ENCODE measurements at places on chromosomes 4 and X.

DNA sequence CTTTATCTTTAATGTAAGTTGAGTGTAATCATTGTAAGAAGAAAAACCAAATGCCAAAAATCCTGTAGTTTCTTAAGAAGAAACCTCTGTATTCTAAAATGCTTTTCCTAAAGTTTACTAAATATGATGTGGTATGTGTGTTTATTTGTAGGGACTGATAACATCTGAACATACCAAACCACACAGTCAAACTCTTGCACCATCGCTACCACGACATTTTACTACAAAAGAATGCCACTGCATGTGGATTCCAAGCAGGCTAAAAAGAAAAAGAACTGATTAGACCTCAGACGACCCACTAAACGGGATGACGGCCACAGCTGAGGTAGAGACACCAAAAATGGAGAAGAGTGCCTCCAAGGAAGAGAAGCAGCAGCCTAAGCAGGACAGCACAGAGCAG, 46.1 kb downstream of the LAS1L start:
- no peak for DNase-seq

DNA sequence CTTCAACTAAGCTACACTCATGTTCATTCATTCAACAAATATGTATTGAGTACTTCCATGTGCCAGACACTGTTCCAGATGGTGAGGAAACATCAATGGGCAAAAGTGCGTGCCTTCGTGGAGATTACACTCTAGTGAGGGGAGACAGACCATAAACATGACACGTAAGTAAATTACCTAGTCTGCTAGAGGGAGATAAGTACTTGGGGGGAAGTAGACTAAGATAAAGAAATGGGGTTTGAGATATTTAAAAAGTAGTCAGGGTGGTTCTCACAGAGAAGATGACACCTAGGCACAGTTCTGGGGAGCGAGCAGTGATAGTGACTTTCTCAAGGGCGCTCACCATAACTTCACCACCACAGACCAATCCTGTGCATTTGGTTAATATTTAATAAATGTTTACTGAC, 11.7 kb downstream of the JCHAIN start:
- no peak for DNase-seq

- DNase-seq: no peak
Measured at GRCh38 chr4:30866907-30867306, 146.7 kb downstream of the PCDH7 start.

DNA sequence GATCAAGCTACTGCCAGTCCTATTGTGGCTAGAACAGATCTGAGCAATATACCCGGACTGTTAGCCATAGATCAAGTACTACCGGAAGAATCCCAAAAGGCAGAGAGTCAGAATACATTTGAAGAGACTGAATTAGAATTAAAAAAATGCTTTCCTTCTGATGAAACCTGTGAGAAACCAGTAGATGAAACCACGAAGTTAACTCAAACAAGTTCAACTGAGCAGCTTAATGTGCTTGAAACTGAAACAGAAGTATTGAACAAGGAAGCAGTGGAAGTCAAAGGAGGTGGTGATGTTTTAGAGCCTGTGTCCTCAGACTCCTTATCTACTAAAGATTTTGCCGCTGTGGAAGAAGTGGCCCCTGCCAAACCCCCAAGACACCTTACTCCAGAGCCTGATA, 46.8 kb downstream of the WDR44 start:
- no peak for DNase-seq

DNA sequence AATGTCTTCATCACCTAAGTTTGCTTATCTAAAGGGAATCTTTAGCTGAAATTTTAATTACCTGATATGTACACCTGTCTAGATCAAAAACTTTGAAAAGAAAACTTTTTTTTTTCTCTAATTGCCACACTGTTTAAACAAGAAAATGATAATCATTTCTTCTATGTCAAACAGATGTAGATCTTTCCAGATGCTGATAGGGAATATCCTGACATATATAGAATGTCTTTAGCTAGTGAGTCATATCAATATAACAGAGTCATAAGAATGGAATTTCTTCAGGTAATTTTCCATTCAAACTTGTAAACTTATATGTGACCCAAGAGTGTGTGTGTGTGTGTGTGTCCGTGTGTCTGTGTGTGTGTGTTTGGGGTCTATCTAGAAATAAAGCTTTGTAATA, 271.9 kb downstream of the GPM6A start:
- no peak for DNase-seq

DNA sequence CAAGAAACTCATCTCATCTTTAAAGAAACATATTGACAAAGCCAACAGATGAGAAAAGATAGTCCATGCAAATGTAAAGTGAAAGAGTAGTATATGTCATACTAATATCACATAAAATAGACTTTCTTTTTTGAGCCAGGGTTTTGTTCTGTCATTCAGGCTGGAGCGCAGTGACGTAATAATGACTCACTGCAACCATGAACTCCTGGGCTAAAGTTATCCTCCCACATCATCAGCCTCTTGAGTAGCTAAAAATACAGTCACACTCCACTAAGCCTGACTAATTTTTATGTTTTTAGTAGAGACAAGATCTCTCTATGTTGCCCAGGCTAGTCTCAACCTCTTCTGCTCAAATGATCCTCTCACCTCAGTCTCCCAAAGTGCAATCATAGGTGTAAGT, 51.8 kb upstream of the TRAM1L1 start:
- DNase-seq: peak; percentile 2

DNA sequence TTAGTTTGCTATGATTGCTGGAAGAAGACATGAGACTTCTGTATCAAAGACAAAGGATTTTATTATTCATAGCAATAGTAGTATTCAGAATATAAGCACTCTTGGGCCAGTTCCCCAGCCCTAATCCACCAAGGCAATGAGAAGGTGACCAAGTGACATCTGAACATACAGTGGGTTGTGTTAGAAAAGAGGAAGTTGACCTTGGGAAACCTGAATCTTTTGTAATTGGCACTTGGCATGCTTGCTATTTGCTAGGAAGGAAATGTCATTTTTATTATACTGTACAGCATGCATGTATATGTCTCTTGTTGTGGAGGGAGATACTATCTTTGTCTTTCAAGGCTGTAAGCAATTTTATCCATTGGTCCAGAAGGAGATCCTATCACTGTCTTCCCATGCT, 216.1 kb upstream of the FAT1 start:
- DNase-seq: no peak

DNA sequence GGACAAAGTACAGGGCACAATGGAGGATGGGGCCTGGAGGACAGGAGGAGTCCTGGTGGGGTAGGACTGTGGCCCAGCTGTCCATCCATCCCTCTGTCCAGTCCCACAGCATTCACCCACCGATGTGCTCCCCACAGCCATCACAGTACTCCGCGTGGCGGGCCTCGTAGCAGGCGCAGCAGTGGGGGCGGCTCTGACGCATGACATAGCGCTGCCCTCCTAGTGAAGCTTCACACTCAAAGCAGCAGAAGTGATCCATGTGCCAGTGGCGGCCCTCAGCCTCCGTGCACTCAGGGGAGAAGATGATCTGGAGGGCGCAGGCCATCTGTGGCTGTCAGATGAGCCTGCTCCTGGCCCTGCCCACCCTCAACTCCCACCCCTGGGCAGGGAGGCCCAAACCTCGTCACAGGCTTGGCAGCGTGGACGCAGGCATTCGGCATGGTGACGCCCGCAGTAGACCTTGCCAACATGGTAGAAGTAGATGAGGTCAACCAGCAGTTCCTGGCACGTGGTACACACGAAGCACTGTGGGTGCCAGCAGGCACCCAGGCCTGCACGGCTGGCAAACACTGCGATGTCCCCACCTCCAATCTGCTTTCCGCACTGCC, 6.3 kb downstream of the PLP2 start:
- DNase-seq: no peak

GRCh38 chr4:53705151-53705764, 114.0 kb upstream of the LNX1 start:
- no peak for DNase-seq

- DNase-seq: no peak
Measured at GRCh38 chr4:126871810-126872209, 760.9 kb upstream of the INTU start.

- no peak for DNase-seq
Measured at GRCh38 chr4:42280327-42281095, 116.8 kb upstream of the SHISA3 start.

DNA sequence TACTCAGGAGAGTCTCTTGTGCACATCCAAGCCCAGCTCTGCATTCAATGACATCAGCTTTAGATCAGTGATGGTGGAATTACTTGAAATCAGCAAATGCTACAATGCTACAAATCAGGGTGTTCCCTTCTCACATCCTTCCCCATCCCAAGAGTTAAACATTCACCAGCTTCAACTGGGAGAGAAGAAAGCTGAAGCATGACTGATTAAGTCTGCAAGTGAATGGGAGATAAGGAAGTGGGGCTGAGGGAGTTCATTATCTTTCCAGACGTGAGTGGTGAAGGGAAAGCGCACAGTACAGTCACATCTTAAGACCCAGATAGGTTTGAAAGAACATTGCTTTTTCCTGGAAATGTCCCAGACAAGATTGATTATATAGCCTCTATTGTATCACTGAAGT, 26.2 kb upstream of the MAP9 start:
- DNase-seq: no peak

DNA sequence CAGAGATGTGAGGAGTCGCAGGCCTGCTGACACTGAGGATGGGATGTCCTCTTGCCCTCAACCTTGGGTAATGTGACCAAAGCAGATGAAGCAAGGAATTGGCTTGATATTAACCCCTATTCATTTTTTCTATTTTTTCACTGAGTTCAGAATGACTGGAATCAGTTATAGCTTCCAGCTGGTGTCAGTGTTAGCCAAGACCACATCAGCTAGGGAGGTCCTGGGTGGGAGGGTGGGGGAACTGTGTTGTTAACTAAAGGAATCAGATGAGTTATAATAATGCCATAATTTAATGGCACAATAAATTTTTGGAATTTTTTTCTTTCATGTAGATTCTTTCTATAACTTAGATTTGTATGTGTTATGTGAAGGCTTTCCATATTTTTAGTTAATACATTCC, 91.9 kb downstream of the EGF start:
- DNase-seq: no peak

GRCh38 chr4:42654631-42655268, 2.2 kb downstream of the ATP8A1 start:
- DNase-seq: no peak

DNA sequence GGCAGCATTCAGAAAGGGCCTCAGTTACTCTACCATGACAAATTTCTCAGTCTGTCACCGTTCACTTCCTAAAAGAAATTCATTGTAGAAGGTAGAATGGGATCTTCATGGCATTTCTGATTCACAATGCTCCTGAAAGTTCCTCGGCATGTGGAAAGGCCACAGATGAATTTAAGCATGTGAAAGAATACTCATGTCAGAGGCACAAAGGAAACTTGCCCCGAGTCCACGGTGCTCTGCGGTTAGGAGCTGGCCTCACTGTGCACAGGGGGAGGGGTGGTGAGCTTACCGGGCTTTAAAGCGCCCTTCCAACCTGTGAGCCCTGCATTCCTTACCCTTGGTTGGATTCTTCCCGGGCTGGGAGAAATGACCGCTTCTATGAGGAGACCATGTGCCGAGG, 9.3 kb downstream of the TKTL1 start:
- no peak for DNase-seq

DNA sequence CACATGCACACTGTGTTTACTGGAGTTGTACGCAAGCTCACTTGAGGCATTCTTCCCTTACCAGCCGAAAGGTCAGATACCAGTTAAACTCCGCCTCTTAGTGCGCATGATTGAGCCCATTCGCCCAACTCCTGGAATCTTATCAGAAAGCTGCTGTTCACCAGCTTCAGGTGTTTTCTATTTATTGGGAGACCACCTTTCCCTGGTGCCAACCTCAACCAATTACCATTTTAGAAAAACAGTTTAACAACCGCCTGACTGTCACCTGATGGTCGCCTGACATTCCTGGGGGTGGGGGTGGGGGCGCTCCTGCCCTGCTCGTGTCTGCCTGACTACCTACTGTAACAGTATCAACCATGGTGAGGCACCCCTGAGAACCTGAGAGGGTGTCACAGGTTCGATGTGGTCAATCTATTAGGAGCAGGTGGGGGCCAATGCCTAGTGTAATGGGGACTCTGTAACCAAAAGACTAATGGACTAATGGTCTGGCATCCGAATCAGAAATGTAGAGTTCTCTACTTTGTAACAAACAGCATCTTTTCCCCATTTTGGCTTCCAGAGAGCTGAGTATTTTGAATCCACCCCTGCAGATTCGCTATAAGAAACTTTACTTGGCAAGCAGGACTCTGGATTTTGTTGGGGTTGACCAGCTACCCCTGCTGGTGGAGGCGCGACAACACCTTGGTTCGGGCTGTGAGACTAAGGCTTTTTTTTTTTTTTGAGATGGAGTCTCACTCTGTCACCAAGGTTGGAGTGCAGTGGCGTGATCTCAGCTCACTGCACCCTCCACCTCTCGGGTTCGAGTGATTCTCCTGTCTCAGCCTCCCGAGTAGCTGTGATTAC, 58.2 kb upstream of the ZNF157 start:
- no peak for DNase-seq

DNA sequence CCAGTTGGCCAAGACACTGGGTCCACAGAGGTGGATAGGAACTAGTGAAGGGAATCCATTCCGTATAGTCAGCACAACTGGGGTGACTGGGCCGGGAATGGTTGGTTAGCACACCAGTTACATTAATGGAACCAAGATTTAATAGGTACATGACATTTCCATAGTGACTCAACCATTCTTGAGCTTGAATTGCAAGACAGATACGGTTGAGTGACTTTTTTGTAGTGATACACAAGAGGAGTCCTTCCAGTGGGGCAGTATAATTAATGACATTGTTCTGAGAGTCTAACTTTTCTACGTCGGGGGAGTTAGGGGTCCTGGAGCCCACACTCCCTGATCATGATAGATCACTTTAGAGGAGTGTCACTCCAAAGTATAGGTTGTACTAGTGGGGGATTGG, 211.6 kb upstream of the CXCL13 start:
- DNase-seq: no peak

Measured in SW 1271 (cell line).